ENCODE measurements at places on chromosomes 13 and 19. TPM values are rescaled to one million over a fixed set of nuclear protein-coding genes. Genes with fewer than 3 reads are reported as not detected.

The KLK15 gene
- not detected for total RNA-seq

The PLPP2 gene
- 43.2 TPM for total RNA-seq

The INAFM1 gene
- total RNA-seq, result 6.7 TPM

The PNMA8A gene
- total RNA-seq, result under 0.01 TPM

The ZNF177 gene
- total RNA-seq, result 1.2 TPM

Measured in placental epithelial cell (primary cell).